ENCODE measurements at places on chromosomes 2 and 18. TPM values are rescaled to one million over a fixed set of nuclear protein-coding genes. Genes with fewer than 3 reads are reported as not detected.

Gene ARHGEF4
- not detected for total RNA-seq

Gene ASIC4
- 0.12 TPM for total RNA-seq

Gene LYPD1
- not detected for total RNA-seq

Gene PLB1
- 0.88 TPM for total RNA-seq

Gene ARL6IP6
- 22.3 TPM for total RNA-seq

Gene STPG4
- 0.29 TPM for total RNA-seq

Gene ASB18
- not detected for total RNA-seq

DNA sequence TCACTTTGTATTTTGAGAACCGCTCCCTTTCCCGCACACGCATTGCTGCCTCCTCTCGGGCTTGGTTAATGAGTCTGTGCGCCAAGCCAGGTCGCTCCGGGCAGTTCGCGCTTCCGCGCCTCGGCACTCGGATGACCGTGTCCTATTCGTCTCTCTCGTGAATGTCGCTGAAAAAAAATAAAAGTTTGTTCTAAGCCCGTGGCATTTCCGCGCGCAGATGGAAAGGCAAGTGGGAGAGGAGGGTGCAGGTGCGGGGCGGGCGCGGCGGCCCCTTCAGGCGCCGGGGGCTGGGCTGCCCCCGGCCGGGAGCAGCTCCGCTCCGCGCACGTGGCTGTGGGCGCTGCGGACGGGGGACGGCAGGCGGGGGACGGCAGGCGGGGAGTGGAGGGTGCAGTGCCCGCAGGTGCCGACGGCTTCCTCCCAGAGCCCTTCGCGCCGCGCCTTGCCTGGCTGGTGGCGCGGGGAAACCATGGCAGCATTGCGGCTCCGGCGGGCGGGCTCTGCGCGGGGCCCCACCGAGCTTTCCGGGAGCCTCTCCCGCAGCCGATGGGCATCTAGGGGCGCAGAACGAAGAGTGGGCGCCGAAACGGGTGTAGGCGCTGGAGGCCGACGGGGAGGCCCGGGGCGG lies 159.6 kb upstream of the SIX2 start:
- DNase-seq = no peak

- no peak for DNase-seq
Measured at GRCh38 chr2:237934186-237934585, 32.6 kb upstream of the UBE2F start.

DNA sequence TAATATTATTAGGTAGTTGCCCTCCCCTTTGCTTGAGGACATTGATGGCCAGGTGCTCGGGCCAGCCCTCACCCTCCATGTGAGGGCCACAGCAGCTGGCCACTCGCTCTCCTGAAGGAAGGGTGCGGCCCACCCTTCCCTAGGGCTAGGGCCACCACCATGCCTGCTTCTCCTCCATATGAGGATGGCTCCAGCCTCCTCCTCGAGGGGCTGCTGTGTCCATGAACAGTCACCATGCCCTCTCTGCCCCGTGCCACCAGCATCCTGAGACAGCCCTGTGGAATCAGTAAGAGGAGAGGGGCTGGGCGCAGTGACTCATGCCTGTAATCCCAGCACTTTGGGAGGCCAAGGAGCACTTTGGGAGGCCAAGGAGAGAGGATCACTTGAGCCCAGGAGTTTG lies 2.4 kb downstream of the GPR17 start:
- DNase-seq = no peak

DNA sequence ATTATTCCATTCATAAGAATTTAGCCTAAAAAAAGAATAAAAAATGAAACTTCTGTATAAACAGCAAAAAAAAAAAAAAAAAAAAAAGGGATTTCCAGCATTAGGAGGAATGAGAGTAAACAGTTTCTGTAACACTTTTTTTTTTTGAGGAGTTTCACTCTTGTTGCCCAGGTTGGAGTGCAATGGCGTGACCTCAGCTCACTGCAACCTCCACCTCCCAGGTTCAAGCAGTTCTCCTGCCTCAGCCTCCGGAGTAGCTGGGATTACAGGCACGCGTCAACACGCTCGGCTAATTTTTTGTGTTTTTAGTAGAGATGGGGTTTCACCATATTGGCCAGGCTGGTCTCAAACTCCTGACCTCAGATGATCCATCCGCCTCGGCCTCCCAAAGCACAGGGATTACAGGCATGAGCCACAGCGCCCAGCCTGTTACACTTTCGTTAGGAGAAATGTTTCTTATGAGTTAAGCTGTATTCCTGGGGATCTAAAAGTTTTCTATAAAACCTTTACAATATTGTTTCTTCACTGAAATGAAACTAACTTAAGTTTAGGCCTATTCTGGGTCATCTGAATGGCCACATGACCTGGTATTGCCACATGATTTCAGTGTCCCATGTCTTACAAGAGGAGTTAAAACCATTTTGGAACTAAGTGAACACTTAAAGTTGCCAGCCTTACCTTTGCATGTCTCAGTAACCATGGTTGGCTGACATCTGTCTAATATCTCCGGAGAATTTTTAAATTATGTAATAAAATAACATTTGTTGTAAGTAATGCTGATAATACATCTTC lies 17.5 kb downstream of the SMAD2 start:
- no peak for DNase-seq

DNA sequence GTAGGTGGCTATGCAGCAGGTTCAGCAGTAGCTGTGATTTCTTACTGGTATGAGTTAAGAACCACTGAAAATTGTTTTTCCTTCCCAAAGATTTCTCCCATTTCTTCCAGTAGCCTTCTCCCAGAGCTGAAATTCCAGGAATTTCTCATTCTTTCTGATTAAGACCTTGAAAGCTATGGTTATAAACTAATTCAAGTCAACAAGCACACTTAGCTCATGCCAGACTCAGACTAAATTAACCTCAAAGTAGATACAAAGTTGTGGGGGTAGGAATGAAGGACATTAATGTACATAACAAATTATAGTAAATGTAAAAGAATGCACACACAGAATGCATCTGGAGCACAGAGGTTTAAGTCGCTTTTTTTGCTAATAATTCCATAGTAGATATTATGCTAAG lies 103.6 kb upstream of the SOX11 start:
- DNase-seq = no peak

- peak; percentile 49 for DNase-seq
Measured at GRCh38 chr2:95048825-95049682, 23.5 kb downstream of the MAL start.

- no peak for DNase-seq
Measured at GRCh38 chr2:224545884-224546644, 39.1 kb downstream of the CUL3 start.

DNA sequence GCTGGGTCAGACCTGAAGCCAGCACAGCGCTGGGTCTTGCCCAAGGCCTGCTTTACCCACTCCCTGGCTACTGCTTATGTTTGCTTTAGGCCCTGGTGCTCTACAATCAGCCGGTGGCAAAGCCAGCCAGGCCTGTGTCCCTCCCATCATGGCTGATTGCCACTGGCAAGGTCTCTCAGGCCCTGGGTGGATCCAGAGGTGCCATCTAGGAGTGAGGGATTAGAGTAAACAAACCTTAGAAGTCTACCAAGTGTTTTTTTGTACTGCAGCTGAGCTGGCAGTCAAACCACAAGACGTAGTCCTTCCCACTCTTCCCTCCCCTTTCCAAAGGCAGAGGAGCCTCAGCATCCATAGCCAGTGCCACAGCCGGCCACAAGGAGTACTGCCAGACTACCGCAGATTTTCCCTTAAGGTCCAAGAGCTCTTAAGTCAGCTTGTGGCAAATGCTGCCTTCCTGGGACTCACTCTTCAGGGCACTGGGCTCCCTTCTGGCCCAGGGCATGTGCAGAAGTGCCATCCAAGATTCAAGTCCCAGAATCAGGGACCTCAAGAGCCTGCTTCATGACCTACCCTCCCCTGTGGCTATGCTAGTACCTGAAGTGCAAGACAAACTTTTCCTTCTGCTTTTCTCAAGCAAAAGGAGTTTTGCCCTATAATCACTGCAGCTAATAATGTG lies 20.0 kb downstream of the IL1RL2 start:
- no peak for DNase-seq

DNA sequence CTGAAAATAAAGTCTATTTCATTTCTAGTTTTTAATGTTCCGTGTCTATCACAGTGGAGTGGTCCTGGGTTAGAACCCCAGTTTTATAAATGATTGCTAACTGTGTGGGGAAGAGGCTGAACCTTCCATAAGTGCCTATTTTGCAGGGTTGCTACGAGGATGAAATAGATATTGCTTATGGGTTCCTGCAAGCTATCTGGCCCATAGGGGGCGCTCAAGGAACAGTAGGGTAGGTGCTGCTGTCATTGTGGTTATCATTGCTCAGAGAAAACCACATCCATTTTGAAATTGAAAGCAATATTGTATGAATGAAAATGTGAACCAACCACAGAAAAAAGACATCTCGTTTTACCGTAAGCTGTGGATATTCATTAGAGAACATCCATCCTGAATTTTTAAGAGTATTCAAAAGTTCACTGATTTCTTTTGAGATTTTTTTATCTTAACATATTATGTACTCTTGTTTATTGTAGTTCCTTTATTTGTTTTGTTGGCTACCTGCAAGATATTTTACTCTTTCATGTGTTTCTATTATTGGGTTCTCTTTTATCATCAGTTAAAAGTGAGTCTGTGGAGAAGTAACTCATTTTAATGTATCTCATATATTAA lies 261.6 kb downstream of the NAPG start:
- peak; percentile 88 for DNase-seq

- no peak for DNase-seq
Measured at GRCh38 chr2:238947920-238948710, 100.2 kb downstream of the TWIST2 start.

GRCh38 chr2:61065714-61066709 lies at the start of gene SANBR:
SANBR (plus strand) TSS chr2:61065871; CDS start chr2:61070351, 4,480 bp downstream.
- DNase-seq = peak; percentile 92

GRCh38 chr2:44549856-44550255 lies 188.1 kb downstream of the CAMKMT start:
- DNase-seq = no peak
